ENCODE measurements at places on chromosomes 5 and 9. TPM values are rescaled to one million over a fixed set of nuclear protein-coding genes. Genes with fewer than 3 reads are reported as not detected.
A peak's percentile ranks its signal among the peaks of the same experiment; 100 is the strongest.

DNA sequence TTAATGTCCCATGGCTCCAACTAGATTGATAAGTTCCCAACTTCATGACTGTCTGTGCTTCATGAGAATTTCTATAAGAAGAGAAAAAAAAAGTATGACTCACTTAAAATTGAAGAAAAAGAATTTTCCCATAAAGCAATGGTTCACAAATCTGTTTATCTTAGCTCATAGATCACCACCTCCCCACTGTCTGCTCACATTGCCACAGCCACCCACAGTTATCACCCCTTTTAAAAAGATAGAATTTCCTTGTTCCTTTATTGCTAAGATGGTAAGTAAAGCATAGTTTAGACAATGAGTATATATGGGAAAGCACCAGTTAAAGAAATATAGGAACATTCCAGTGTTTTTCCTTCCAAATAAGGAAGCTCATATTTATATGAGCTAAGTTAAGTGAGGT lies 67.1 kb downstream of the ALDH7A1 start:
- DNase-seq, result peak; percentile 98

- peak; percentile 33 for DNase-seq
Observed at GRCh38 chr9:109286571-109286977, 34.3 kb downstream of the EPB41L4B start.

GRCh38 chr9:96585426-96585825 lies 34.2 kb downstream of the CDC14B start:
- no peak for DNase-seq

WNT8A gene
- not detected for total RNA-seq

NUTM2G gene
- not detected for total RNA-seq

GLRA1 gene
- not detected for total RNA-seq

C9orf57 gene
- not detected for total RNA-seq

CTNND2 gene
- not detected for total RNA-seq

Measured in IMR-90 (cell line).